NCI-H1105 treated with DMSO at 0.1 percent for 48 hours (cell line): ENCODE measurements at places on chromosomes 11 and 22.

GRCh38 chr22:50530580-50530876 lies 716 bp upstream of the TYMP start:
- DNase-seq: no peak

GRCh38 chr11:33068611-33069340 lies 29.4 kb downstream of the TCP11L1 start:
- DNase-seq: no peak

GRCh38 chr11:112523951-112524350 lies 263.3 kb upstream of the PLET1 start:
- DNase-seq: no peak

DNA sequence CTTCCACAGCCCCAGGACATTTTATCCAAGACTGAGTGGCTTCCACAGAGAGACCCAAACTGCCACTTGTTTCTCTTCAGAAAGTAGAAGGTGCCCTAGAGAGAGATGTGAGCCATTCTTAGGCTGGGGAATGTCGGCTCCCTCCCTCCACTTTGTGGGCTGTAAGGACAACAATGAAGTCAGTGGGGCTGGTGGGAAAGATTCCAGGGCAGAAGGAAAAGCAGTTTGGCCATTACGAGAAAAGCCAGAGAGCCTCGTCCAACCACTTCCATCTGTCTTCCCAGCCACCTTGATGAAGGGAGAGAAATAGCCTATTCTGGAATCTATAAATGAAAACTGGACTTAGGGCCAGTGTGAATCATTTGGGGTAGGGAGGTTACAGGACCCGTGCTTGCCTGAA lies 382.5 kb downstream of the NXPE2 start:
- no peak for DNase-seq

- DNase-seq: no peak
These were observed 8.8 kb downstream of the TBX1 start for GRCh38 chr22:19769393-19769715.

DNA sequence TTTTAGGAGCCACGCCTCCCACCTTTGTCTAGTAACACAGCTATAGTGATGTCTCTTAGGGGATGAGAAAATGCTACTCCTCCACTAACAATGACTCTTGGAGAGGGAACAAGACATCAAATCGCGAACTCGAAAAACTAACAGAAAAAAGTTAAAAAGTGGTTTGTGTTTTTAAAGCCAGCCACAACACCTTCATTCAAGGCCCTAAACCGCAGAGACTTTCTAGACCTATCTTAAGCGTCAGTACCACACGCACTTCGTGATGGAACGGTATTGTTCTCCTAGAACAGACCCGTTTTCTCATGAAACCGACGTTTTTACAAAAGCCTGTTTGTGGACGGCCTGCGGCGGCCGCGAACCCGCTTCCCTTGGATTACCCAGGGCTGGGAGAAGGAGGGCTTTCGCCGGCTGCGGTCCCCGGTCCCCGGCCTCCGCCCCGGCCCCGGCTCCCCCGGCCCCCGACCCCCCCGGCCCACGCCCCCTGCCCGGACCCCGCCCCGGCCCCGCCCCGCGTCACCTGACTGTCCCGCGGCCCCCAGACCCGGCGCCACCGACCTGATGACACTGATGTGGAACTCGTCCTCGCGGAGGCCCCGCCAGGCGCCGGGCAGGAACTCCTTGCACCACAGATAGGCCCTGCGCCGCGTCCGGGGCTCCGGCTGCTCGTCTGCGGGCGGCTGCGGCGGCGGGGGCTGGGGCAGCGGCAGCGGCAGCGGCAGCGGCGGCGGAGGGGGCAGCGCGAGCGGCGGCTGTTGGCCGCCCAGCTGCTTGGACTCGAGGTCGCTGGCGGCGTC lies 718 bp downstream of the CHKA start:
- peak; percentile 43 for DNase-seq

GRCh38 chr11:121106812-121107211 lies 5.8 kb downstream of the TECTA start:
- no peak for DNase-seq

- no peak for DNase-seq
These were observed 23.5 kb upstream of the CPT1A start for GRCh38 chr11:68865241-68865640.

DNA sequence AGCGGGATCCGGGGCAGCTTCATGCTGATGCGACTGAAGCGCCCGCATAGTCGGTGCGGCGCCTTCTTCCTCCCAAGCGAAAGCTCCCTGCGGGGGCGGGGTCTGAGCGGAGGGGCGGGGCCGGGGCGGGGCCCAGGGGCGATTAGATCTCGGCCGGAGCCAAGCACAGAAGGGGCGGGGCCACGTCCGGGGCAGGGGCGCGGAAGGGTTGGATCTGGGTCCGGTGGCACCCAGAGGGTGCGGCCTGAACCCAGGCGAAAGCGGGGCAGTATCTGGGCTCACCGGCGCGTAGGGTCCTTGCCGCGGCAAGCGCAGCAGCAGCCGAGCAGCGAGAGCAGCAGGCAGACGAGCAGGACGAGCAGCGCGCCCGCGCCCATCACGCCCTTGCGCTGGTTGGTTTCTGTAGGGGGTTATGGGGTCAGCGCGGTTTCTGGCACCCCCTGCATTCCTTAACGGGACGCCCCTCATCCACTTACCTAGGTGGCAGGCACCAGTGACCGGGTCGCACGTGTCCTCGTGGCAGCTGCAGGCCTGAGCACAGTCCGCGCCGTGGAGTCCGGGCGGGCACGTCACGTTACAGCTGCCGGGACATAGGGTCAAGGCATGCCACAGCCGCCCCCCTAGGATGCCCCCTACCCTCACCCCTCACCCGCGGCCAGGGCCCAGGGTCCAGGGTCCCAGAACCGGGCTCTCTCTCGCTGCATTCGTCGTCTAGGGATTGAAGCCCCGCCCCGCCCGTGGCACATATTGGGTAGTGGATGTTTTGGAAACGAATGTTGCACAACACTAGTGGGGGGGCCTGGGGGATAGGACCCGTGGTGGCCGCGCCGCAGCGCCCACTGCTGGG lies 8.1 kb downstream of the SCARF2 start:
- DNase-seq: peak; percentile 28

DNA sequence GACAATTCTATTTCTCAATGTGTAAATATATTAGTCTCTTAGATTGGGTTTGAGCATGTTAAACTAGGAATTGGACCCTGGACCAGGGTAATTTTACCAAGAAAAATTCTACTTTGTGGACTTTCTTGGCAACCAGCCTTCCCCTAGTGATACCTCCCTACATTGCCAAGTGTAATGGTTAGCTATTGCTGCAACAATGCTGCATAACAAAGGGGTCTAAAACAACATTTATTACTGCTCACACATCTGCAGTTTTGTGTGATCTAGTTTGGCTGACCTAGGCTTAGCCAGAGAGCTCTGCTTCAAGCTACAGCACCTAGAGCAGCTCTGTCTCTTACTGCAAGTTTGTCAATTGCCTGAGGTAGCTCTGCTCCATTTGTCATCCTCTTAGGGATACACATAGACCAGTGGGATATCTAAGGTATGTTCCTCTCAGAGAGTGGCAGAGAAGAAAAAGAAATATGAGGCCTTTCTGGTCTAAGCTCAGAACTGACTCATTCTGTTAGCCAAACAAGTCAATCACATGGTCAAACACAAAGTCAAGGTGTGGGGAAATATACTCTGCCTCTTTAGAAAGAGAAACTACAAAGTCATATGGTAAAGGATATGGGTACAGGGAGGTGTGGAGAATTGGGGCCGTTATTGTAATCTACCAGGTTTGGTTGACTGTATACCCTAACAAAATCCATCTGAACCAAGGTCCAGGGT lies 2.0 kb upstream of the LAYN start:
- DNase-seq: no peak

DNA sequence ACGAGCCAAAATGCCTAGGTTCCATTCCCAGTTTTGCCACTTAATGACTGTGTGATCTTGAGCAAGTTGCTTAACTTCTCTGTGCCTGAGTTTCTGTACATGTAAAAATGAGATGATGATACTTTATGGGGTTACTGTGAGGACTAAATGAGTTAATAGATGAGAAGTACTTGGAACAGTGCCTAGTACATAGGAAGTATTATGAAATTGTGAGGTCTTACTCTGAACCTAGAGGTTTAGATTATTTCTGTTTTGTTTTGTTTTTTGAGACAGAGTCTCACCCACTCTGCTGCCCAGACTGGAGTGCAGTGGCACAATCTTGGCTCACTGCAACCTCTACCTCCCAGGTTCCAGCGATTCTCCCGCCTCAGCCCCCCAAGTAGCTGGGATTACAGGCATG lies 227.0 kb upstream of the POU2AF2 start:
- DNase-seq: no peak

GRCh38 chr11:48036011-48036410 lies 55.7 kb downstream of the PTPRJ start:
- no peak for DNase-seq

- no peak for DNase-seq
These were observed 324.4 kb upstream of the B3GAT1 start for GRCh38 chr11:134736251-134736947.

DNA sequence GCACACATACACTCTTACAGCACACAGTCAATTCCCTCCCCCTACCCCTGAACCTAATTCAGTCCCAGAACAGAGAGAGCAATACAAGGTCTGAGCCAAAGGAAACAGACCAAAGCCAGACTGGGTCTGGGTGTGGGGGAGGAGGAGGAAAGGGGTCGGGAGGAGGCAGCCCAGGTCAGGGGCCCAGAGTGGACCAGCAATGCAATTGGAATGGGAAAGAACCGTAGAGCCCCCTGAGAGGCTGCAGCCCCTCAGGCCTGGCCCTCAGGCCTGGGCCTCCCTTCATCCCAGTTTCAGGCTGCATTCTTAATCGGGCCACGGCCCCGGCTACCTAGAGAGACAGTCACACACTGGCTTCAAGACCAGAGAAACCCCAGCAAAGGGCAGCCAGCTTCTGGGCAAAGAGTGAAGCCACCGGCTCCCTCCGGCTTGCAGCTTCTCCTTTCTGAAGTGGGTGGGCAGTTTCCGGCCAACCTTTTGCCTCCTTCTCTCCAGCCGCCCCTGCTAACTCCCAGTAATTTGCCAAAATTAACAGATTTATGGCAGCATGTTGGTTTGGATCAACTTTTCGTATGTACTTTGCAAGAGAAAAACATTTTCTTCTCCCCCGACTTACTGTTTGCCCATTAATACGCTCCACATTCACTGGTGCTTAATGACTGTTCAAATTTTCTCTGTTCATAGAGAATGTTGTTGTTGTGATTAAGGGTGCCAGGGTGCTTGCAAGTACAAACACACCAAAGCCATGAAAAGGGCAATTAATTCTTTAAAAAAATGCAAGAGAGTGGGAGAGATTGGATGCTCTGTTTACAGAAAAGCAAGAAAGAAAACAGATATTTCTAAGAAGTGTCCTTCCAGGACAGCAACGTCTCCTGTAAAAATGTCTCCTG lies 488.3 kb downstream of the MN1 start:
- DNase-seq: no peak

- DNase-seq: no peak
These were observed 45.6 kb downstream of the C11orf58 start for GRCh38 chr11:16784097-16784496.

GRCh38 chr22:38184788-38185187 lies 3.2 kb upstream of the PLA2G6 start:
- DNase-seq: no peak

- DNase-seq: no peak
These were observed 1.6 kb downstream of the SPTBN2 start for GRCh38 chr11:66727282-66728037.

DNA sequence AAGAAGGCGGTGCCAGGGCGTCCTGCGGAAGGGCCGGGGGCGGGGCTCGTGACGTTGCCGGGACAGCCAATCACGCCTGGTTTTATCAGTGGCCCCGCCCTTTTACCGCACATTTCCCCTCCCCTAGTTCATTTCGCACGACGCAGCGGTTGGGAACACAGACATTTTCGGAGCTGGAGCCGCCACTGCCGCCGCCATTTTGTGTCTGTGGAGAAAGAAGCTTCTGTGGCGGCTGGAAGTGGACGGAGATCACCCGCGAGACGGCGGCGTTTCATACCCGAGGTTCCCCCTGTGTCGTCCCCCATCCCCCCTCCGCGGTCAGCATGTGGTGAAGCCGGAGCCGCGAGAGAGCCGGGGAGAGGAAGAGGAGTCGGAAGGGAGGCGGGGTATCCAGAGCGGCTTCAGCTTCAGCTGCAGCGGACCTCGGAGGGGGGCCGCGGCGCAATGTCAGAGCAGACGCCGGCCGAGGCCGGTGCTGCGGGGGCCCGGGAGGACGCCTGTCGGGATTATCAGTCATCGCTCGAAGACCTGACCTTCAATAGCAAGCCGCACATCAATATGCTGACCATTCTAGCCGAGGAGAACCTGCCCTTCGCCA lies at the start of gene PCF11:
Gene PCF11, plus strand, starts transcription at position 136 of the 598 bp plus-strand sequence. Its CDS starts 309 bp downstream, at position 445.
- DNase-seq: no peak

GRCh38 chr11:103926990-103927389 lies 109.5 kb upstream of the DDI1 start:
- DNase-seq: no peak

DNA sequence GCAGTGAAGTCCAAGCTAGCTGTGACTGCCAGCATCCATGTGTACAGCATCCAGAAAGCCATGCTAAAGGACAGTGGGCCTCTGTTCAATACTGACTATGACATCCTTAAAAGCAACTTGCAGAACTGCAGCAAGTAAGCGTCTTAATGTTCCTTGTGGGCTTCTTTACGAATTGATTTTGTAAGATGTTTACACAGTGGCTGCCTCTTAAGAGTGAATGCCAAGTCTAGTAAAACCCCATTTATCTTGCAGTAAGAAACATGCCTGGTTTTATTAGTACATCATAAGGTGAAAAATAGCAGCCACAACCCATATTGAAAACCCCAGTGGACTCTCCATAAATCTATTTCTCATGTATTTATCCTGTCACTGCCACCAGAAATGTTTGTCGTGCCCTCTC lies 20.5 kb downstream of the POLD3 start:
- no peak for DNase-seq

- peak; percentile 58 for DNase-seq
These were observed 42.0 kb downstream of the MS4A2 start for GRCh38 chr11:60130496-60130895.

DNA sequence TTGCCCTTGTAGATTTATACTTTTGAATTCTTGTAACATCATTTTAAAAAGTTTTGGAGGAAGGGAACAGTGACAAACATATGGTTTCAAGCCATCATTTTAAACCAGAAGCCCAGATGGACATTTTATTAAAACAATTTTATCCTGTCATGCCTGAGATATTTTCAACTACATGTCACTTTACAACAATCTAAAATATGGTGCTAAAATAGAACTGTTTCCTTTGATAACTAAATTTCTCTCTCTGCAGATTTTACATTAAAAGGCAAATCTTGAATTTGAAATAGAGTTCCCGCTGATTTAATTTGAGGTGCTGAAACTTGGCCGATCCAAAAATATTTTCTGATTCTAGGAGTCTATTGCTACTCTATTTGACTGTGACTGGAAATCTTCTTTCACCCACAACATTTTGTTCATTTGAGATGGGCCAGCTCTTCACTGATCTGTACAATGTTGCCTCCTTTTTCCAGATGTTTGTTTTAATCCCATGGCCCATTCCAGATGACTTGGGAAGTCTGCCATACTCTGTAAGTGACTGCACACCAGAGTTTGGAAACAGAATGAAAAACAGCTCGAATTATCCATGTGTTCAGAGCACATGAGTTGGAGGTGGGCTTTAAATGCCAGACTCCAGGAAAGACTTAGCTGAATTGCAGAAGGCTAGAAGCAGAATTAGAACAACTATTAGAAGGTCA lies 402.5 kb downstream of the TMEM135 start:
- DNase-seq: no peak
